Stimulated activated CD8-positive, alpha-beta memory T cell treated with anti-CD3 and anti-CD28 coated beads, Interleukin-15, amount 100 ng/mL, for 48 hours (primary cell): ENCODE measurements at places on chromosomes 5 and 9.

DNA sequence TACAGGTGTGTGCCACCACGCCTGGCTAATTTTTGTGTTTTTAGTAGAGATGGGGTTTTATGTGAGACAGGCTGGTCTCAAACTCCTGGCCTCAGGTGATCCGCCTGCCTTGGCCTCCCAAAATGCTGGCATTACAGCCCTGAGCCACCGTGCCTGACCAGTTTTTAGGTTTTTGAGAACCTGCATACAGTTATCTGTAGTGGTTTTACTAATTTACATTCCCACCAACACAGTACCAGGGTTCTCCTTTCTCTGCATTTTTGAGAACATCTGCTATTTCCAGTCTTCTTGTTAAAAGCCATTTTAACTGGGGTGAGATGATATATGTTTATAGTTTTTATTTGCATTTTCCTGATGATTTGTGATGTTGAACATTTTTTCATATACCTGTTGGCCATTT, 12.8 kb downstream of the DMXL1 start:
- no peak for DNase-seq

DNA sequence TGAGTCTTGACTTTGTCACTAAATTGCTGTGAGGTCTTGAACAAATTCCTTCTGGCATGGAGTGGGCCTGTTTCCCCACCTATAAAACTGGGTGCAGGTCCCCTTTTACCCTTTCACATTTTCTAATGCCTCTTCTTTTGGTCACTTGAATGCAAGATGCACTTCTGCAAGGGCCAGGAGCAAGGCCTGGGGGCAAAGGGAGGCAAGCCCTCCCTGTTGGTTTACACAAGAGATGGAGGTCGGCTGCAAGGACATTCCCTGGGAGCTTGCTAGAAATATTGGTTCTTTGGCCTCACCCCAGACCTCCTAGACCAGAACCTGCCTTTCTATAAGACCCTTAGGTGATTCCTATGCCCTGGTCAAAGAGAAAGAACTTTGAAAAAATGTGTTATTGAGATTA, 5.8 kb downstream of the FOXE1 start:
- DNase-seq = no peak

GRCh38 chr9:130107234-130107861, 53.6 kb downstream of the GPR107 start:
- DNase-seq = peak; percentile 66

GRCh38 chr5:74243634-74244033, 396.9 kb downstream of the ENC1 start:
- no peak for DNase-seq

GRCh38 chr5:139050432-139050831, 147.7 kb downstream of the SIL1 start:
- DNase-seq = no peak

DNA sequence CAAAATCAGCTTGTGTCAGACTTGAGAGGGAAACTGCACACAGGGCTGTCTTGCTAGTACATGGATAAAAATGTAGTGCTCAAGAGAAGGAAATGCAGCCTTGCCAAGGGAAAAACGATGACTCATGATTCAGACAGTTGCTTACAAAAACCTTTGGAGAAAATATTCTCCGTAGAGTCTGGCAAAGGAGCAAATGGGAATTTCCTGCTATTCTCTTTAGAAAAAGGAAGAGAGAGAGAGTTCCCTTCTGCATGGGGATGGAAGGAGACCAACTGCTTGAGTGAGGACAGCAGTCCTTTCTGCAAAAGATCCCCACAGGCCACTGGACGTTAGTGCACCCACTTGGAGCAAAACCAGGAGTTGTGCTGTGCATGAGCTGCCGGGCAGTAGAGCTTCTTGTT, 7.6 kb downstream of the IFNB1 start:
- no peak for DNase-seq

GRCh38 chr9:120877276-120878034, 467 bp upstream of the PHF19 start:
- DNase-seq = peak; percentile 68

- DNase-seq = no peak
Measured at GRCh38 chr5:146203872-146204192, 427 bp downstream of the RBM27 start.

- DNase-seq = no peak
Measured at GRCh38 chr5:160833806-160834205, 18.2 kb downstream of the ATP10B start.

- DNase-seq = no peak
Measured at GRCh38 chr5:146111409-146111808, 6.0 kb upstream of the PLAC8L1 start.

DNA sequence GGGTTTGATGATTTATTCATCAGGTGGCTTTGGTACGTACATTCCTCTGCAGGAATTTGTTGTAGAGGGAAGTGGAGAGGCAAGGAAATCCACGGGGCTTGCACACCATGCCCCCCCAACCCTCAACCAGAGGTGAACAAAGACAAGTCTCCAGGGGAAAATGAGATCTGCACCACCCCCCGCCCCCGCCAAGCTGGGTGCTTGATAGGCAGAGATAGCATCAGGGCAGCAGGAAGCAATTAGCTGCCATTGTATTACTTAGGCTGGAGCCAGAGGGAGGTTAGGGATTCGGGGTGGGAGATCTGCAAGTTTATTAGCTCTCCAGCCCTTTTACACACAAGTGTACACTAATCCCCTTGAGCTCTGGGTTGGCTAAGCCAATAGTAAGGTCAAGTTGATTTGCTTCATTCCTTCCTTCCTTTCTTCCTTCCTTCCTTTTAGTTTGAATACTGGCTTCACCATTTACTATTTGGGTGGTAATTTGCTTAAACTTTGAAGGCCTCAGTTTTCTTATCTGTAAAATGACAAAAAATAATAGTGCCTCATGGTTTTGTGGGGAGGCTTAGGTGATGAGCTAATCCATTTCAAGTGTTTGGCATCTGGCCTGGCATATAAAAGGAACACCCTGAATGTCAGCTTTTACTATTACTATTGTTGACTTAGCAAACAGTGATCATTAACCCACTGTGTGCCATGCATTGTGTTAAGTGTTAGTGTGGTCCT, 34.1 kb downstream of the SPRY4 start:
- no peak for DNase-seq

DNA sequence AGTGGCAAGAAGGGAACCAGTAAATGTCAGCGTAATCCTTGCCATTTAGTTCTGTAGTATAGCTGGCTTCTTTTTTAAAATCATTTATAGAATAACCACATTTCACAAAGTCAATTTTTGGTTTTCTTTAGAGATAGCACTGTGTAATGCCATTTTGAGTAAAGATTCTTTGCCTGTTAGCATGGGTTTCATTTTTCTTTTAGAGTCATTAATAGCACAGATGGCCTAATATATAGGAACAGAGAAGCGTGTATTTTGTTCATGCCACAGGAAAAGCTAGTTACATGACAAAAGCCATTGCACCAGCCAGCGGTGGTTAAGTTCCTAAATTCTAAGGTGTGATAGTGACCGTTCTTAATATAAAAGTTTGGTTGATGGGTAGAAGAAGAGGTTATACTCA, 1363.9 kb downstream of the MAT2B start:
- DNase-seq = no peak

DNA sequence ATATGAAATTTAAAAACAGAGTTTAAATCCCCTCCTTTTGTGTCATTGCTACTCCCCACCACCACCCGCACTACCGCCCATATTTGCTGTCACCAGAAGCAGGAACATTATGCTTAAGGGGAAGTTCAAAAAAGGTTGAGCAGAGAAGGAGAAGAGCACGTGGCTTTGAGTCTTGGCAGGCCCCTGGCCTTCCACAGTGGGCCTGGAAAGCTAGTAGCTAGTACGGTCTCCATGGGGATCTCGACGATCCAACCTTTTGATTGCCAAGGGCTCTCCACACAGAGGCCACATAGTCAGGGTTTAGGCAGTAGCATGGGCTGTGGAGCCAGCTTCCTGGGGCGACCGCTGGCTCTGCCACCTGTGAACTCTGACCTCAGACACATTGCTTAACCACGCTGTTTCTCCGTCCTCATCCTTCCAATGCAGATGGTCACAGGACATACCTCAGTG, 90.1 kb downstream of the GOLPH3 start:
- no peak for DNase-seq

DNA sequence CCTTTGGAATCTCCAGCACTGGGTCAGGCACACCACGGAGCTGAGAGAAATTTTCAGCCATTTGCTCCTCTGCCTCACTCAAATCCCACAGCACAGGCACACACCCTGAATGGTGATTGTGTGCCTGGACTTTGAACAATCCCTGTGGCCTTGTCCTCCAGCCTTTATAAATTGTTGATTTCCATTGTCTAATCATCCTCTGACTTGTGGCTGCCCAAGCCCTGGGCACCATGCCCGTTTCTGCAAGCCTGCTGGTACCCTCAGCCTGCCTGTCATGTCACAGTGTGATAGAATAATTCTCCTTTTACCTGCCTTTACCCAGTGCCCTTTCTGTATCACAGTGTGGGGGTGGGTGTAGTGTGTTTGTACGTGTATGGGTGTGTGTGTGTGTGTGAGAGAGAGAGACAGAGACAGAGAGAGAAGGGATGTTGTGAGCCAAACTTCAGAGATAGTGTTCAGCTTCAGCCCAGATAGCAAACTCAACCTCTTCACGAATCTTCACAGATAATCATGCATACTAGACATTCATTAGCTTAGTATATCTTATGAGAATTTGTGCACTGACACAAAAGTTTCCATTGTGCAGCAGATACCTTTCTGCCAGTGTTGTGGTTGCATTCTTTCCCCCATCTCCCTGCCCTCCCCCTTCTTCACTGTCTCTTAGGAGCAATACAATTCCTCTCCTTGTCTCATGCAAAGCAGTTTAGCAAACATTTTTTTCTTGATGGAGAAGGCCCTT, 27.8 kb upstream of the SLC44A1 start:
- DNase-seq = no peak

DNA sequence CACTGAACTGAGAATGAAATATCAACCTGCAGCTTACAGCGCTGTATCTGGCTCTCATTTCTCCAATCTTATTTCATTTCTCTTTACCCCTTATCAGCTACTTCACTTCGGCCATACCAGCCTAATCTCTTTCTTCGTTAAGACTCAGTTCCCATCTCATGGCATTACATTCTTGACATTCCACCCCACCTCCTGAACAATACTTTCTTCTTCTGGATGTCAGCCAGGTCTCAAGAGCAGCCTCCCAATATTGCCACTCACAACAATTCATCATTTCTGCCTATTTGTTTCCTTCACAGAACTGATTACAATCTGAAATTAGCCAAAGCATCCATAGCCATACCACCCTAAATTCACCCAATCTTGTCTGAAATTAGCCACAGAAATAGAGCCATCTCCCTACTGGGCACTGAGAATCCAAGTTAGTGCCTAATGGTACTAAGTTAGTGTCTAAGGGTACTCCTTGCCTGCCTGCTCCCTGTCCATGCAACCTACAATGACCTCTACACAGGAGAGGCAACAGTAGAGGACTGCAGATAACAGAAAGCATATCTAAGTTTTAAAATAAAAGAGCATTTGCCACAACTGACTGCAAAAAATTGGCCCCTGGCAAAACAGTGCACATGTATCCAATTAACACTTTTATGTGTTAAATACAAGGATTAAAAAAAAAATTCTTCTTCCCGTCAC, 35.2 kb downstream of the SETX start:
- no peak for DNase-seq

- DNase-seq = no peak
Measured at GRCh38 chr9:19554529-19554928, 145.7 kb downstream of the ACER2 start.

DNA sequence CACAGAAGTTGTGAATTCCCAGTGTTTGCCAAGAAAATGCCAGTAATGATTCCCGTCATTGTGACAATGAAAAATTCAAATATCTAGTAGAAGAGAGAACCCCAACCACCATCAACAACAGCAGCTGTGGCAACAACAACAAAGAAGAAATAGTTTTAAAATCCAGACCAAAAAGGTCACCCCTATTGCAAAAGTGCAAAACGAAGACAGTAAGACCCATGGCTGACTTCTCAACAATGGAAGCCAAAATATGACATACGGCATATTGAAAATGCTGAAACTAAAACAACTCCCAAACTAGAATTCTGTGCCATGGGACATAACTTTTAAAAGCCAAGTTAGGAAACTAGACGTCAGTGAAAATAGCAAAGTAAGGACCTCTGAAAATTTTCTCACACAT, 270.6 kb downstream of the IRX2 start:
- no peak for DNase-seq

DNA sequence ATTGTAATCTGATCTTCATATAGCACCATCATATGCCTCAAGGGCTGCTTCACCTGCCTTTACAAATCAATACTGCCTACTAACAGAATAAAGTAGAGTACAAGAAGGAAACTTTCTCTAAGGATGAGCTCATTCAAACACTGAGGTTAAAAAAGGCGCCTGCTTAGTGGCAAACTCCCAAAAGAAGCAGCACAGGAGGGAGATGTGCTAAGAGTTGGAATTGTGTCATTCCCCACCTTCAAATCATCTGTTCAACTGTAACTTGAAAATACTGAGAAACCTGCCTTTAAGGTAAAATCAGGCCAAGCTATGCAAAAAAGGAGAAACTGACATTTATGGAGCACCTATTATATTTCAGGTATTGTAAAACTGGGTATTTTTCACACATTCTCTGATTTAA, 560.6 kb downstream of the PTPRD start:
- DNase-seq = no peak

DNA sequence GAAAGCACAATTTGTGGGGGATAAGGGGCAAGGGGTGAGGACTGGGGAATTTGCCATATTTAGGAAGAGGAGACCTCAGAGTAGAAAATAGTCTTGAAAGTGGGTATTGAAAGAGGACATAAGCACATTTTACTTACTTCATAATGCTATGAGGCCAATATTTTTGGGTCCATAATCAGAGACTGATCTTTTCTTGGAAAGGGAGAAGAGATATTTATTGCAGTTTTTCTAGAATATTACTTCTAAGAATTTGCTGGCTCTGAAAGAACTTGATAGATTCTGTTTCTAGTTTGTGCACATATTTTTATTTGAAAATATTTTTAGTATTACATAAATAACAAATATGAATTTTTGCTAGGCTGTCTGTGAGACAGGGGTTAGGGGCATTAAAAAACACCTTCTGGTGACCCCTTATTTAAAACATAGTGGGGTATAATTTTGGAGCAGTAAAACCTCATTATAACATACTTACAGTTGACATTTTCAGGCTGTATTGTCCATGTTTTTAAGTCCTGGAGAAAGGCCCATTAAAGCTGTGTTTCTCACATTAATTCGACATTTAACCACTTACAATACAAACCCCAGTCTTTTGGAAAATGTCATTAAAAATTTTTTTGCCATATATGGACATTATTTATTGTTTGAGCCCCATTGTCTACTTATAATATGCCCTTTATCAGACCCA, 118.9 kb upstream of the NFIB start:
- DNase-seq = no peak

DNA sequence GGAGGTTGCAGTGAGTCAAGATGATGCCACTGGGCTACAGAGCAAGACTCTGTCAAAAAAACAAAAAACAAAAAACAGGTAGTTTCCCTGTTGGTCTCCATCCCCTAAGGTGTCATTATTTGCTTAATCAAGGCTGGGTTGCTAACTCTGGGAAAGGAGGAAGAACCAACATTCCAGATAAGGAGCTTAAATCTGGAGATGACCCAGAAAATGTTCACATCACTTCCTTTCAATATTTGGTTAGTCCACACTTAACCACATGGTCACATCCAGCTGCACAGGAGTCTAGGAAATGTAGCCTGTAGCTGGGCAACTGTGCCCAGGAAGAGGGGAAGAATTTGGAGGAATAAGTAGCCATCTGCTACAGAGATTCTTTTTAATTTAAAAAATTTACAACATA, 25.9 kb upstream of the MEGF9 start:
- DNase-seq = no peak

GRCh38 chr9:24899463-24899862, 353.8 kb upstream of the IZUMO3 start:
- DNase-seq = no peak

GRCh38 chr5:51746023-51746422, 362.8 kb downstream of the ISL1 start:
- DNase-seq = no peak

- no peak for DNase-seq
Measured at GRCh38 chr5:172496671-172497371, 42.5 kb upstream of the SH3PXD2B start.
